ENCODE measurements at places on chromosomes 1 and 21.
A peak's percentile ranks its signal among the peaks of the same experiment; 100 is the strongest.

DNA sequence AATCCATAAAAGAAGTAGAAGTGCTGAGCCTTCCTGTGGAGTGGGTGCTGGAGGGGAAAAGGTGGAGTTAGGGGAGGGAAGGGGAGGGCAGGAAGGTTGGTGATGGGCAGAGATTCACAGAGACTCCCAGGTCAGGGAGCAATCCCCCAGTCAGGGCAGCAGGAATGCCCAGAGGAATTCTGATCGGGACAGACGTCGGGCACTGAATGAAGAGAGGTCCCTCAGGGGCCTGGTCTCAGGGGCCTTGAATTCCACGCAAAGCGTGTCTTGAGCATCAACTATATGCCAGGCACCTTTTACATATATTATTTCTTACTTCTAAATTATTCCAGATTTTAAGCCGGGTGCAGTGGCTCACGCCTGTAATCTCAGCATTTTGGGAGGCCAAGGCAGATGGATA is 7.2 kb upstream of the PADI1 start:
- no peaks in the 10 kb centered on the region for H3K27me3 ChIP-seq
- H3K4me3 ChIP-seq = no peak overlapping the region
- no peaks in the 10 kb centered on the region for H3K4me1 ChIP-seq

- no peak for DNase-seq
- peak overlapping the region; percentile 82 for H3K27ac ChIP-seq
- peak overlapping the region; percentile 58 for H3K4me3 ChIP-seq
- H3K4me1 ChIP-seq = peaks cover 16% of the 10 kb centered on the region
- H3K27me3 ChIP-seq = no peaks in the 10 kb centered on the region
Observed at GRCh38 chr1:23791516-23792047, 637 bp downstream of the LYPLA2 start.

GRCh38 chr1:193543259-193543658 is 356.8 kb upstream of the B3GALT2 start:
- no peak overlapping the region for H3K27ac ChIP-seq
- no peaks in the 10 kb centered on the region for H3K36me3 ChIP-seq
- DNase-seq = no peak
- H3K4me3 ChIP-seq = no peak overlapping the region

DNA sequence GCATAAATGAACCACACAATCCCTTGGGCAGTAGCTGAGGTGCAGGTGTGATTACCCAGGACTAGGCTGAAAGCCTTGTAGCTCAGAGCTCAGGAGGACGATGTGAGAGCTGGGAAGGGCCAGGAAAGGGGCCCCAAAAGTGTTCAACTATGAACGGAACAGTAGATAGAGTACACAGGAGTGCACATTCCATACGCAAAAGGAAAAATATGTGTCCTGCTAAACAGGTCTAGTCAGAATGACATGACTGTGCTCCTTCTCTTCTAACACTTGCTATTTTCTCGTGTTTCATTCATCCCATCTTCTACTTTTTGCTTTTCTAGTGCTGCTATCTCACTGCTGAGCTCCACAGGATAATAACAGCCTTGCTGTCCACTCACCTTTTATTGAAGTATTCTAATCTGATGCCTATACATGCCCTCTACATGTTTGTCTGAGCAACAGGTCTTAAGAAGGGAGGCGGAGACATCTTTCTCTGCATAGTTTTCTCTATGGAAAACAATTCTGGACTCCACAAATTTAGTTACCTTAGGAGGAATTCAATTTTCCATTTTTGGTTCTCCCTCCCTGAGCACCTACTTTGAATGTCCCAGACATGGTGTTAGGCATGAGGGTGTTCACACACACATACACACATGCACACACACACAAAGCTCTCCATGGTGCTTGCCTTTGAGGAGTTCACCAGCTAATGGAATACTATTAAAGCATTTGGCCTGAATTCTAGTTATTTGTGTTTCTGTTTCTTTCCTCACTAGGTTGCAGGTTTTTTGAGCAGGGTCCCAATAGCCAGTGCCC is 3.4 kb downstream of the S100A10 start:
- no peak overlapping the region for H3K27ac ChIP-seq
- peaks cover 22% of the 10 kb centered on the region for H3K4me1 ChIP-seq
- H3K36me3 ChIP-seq = no peaks in the 10 kb centered on the region
- no peak overlapping the region for H3K4me3 ChIP-seq

- peak; percentile 40 for DNase-seq
- no peak overlapping the region for H3K4me3 ChIP-seq
- H3K4me1 ChIP-seq = no peaks in the 10 kb centered on the region
- H3K27ac ChIP-seq = no peak overlapping the region
- no peaks in the 10 kb centered on the region for H3K27me3 ChIP-seq
Observed at GRCh38 chr1:182595641-182596240, 6.7 kb upstream of the RNASEL start.

- H3K27me3 ChIP-seq = no peaks in the 10 kb centered on the region
- no peaks in the 10 kb centered on the region for H3K4me1 ChIP-seq
Observed at GRCh38 chr21:42079008-42079938, 8.2 kb downstream of the UMODL1 start.

DNA sequence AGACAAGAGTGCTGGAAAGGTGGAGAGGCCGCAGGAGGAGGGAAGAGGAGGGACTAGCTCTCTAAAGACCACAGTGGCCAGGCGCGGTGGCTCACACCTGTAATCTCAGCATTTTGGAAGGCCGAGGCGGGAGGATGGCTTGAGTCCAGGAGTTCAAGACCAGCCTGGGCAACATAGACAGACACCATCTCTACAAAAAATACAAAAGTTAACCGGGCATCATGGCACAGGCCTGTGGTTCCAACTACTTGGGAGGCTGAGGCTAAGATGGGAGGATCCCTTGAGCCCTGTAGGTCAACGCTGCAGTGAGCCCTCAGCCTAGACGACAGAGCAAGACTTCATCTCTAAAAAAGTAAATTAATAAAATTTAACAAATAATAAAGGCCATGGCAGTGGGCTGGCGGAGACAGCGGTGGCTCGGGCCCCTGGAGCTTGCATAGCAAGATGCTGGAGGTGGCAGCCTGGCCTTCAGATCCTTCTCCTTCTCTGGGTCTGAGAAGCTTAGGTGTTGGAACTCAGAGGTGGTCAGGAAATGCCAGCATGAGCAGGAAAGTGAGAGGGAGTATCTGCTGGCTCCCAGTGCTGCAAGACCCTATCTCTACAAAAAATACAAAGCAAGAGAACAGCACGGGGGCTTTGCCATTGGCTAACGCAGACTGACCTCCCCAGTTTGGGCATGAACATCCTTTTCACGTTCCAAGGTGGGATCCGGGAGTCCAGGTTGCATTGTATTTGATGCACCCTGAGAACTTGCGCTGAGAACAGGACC is 10.7 kb downstream of the WNT3A start:
- no peak overlapping the region for H3K27ac ChIP-seq
- no peak for DNase-seq
- no peaks in the 10 kb centered on the region for H3K27me3 ChIP-seq
- no peaks in the 10 kb centered on the region for H3K4me1 ChIP-seq
- no peak overlapping the region for H3K4me3 ChIP-seq

GRCh38 chr1:232940262-232940661 is 10.1 kb upstream of the NTPCR start:
- no peak overlapping the region for H3K27ac ChIP-seq
- no peaks in the 10 kb centered on the region for H3K27me3 ChIP-seq
- H3K4me1 ChIP-seq = no peaks in the 10 kb centered on the region
- H3K36me3 ChIP-seq = no peaks in the 10 kb centered on the region
- DNase-seq = no peak
- no peak overlapping the region for H3K4me3 ChIP-seq

GRCh38 chr1:6454856-6455751 is 10.9 kb downstream of the TNFRSF25 start:
- H3K4me3 ChIP-seq = no peak overlapping the region
- H3K36me3 ChIP-seq = no peaks in the 10 kb centered on the region
- no peaks in the 10 kb centered on the region for H3K4me1 ChIP-seq
- H3K27me3 ChIP-seq = peaks cover 16% of the 10 kb centered on the region
- H3K27ac ChIP-seq = no peak overlapping the region

DNA sequence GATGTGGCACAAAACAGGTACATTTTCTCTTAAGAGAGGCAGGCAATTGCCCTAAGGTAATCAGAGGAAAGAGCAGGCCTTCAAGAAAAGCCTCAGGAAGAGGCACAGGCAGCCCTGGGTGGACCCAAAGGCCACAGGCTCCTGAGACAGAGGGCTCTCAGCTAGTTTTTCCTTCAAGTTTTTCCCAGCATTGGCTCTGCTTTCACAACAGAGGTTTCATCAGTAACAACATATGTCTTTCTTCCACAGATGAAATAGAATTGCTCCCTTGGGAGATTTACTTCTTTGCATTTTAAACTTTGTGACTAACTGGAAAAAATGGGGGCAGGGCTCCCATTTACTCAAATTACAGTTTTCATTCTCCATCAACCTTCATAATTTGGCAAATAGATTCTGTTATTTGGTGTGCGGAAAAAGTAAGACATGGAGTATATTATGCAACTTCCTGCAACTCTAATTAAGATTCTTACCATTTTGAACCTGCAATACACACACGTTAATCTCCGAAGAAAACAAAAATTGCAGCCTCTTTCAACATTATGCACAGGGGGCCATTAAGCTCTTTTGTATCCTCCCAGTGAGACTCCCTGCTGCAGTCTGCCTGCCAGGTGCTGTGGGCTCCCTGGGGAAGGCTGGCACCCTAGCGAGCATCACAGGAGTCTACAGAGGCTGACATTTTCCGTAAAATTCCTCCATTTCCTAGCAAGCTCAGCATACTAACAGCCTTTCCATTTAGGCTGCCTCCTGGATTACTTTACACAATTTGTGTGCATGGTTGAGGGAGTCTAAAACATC is 282.3 kb downstream of the USH2A start:
- H3K27ac ChIP-seq = no peak overlapping the region
- H3K4me1 ChIP-seq = no peaks in the 10 kb centered on the region
- no peak for DNase-seq
